ENCODE measurements at places on chromosomes 2 and 18.

- DNase-seq: no peak
These were observed 88.0 kb downstream of the AQP4 start for GRCh38 chr18:26777351-26778053.

GRCh38 chr18:74281980-74282754 is 9.6 kb downstream of the CYB5A start:
- DNase-seq: no peak

DNA sequence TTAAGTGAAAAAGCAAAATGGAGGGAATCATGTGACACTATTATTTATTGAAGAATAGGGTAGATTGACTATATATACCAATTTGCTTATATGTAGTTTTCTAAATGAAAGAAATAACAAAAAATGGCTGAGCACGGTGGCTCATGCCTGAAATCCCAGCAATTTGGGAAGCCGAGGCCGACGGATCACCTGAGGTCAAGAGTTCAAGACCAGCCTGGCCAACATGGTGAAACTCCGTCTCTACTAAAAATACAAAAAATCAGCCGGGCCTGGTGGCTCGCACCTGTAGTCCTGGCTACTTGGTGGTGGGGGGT is 59.3 kb upstream of the MYCN start:
- no peak for DNase-seq

- DNase-seq: no peak
These were observed 38.0 kb downstream of the MFSD6 start for GRCh38 chr2:190446193-190446592.

DNA sequence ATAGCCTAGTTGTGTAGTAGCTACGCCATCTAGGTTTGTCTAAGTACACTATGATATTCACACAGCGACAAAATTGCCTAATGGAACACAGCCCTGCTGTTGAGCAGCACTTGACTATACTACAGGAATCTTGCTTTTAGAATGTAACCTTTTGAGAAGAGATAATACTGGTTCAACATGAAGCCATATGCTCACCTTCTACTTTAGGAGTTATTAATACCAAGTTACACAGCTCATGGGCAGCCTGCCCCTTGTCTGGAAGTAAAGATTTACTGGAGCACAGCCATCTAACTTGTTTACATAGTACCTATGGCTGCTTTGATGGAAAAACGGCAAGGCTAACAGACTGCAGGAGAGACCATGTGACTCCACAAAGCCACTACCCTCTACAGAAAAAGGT is 174.8 kb downstream of the DYM start:
- no peak for DNase-seq

- no peak for DNase-seq
These were observed 126.0 kb downstream of the MREG start for GRCh38 chr2:215887303-215887702.

DNA sequence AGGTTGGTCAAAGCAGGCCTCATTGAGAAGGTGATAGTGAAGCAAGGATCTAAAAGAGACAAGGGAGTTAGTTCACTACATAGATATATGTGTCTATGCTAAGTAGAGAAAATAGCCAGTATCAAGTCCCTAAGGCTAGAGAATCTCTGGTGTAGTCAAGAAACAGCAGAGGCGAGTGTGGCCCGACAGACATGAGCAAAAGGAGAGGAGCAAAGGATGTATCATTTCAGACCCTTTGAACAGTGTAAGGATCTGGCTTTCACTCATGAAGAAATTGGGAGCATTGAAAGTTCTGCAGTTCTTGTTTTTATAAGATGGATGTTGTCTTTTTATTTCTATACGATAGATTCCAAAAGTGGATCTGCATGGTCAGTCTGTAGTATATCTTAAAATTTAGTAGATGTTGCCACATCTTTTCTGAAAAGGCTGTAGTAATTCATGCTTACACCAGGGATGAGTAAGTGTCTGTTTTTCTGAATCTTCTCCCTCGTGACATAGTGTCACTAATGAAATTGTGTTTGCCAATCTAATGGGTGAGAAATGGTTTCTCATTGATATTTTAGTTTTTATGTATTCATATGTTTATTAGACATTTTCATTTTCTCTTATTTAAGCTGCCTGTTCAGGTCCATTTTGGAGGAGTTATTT is 18.8 kb downstream of the SP100 start:
- DNase-seq: no peak
